Naive thymus-derived CD4-positive, alpha-beta T cell (primary cell): ENCODE measurements at places on chromosomes 7 and 10. TPM values are rescaled to one million over a fixed set of nuclear protein-coding genes. Genes with fewer than 3 reads are reported as not detected.

- no peak for DNase-seq
These were observed 22.6 kb downstream of the SEPTIN7 start for GRCh38 chr7:35823440-35823839.

GRCh38 chr7:55517191-55517633, 55.1 kb downstream of the VOPP1 start:
- DNase-seq, result no peak

The CCDC136 gene
- 6.7 TPM for total RNA-seq

The HTR5A gene
- not detected for total RNA-seq

DNA sequence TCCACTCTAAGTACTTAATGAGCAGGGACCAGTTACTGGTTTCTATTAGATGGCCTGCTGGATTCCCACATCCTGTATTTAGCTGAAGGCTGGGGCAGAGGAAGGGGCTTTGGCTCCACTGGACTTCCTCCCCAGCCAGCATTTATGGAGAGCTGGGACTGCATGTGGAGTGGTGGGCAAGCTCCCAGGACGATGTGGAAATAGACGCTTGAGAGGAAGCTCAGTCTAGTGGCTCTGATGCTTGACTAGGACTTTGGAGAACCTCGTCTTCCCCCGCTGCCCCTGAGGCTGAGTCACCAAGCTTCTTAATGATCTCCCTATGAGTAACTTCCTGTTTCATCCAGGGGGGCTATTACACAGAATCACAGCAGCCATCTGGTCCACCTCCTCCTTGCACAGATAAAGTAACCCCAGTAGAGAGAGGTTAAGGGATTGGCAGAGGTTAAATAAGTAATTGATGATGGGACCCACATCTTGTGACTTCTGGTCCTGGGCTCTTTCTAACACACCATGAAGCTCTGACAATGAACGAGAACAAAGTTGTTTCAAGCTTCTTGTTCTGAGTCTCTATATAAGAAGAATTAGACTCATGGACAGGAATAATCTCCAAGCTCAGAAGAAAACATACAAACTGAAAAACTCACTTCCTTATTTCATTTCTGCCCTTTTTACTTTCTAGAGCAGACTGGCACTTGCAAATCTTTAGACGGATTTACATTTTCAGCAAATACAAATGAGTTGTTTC, 126.2 kb downstream of the PRPF18 start:
- DNase-seq, result no peak

The LOXL4 gene
- total RNA-seq, result not detected

The PRPS1L1 gene
- total RNA-seq, result not detected

- DNase-seq, result no peak
These were observed 104.8 kb downstream of the PLXNA4 start for GRCh38 chr7:132471515-132471914.

DNA sequence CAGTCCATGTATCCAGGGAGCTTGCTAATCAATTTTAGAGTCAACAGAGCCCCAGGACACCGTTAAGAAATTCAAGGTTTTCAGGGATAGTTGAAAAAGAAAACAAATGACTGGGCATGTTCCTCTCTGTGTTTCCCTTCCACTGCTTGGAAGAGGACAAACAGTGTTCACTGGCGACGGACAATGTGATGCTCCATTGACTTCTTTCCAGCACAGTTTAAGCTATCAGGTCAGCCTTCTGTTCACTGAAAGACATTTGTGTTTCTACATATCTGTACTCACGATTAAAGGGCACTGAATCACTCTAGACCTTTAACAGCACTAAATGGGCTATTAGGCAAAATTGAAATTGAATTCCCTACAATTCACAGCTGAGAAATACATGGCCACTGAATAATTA, 123.6 kb downstream of the RNLS start:
- DNase-seq, result no peak

DNA sequence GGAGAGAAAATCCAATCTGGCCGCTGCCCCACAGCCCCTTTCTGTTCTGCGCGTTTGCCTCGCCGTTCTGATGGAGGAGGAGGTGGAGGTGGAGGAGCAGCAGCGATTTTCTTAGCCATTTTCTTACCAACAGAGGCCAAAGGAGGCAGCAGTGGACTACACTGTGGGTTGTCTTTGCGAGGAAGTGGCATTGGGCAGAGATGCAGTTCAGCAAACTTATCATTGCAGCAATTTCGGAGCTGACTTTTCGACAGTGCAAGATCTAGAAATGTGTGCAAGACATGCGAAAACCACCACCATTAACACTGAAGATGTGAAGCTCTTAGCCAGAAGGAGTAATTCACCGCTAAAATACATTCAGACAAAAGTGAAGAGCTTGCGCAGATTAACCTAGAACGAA, 1.9 kb upstream of the ARL4A start:
- DNase-seq, result peak; percentile 56

DNA sequence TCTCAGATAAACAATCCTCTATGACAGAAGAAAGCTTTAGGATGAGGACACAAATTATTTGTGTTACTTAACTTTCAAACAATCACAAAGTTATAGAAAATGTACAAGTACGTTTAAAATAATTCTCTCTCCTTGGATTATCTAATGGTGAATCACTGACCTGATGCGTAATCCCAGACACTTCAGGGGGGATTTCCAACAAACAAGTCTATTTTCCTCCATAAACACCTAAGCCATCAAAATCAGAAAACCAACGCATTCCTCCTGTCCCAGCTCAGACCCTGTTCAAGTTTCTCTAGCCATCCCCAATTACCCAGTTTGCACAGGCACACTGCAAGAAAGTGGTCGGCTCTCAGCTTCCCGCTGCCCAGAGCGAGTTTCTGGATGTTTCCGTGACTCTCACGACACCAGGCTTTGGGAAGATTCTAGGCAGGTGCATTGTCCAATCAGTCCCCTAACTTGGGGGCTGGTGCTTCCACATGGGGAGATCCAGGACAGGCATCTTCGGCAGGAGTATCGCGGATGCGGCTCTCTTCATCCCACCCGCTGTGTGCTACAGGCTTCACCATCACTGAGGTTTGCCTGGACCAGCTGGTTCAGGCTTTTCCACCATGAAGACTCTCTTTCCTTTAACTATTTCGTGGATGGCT, 200.0 kb downstream of the ZMYND11 start:
- no peak for DNase-seq

GRCh38 chr7:129721068-129721467, 109.5 kb downstream of the NRF1 start:
- no peak for DNase-seq

The AGBL3 gene
- total RNA-seq, result 2.9 TPM

- no peak for DNase-seq
These were observed 29.7 kb upstream of the SEC61G start for GRCh38 chr7:54788664-54789063.

The BET1 gene
- total RNA-seq, result 35.1 TPM

The DDC gene
- total RNA-seq, result not detected in 2 replicates

DNA sequence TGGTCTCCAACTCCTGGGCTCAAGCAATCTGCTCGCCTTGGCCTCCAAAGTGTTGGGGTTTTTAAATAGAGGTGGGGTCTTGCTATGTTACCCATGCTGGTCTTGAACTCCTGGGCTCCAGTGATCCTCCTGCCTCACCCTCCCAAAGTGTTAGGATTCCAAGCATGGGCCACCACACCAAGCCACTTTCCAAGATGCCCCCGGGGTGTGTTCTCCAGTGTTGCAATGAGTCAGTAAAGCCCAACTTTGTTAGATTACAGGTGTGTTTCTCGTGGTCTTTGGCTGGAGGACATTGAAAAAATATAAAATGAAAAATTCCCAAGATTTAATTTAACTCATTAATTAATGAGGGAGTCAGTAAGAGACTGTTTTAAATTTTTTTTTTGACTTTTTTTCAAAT, 29.2 kb downstream of the TACR2 start:
- no peak for DNase-seq

GRCh38 chr7:34652809-34653208, 5.2 kb upstream of the NPSR1 start:
- DNase-seq, result no peak

DNA sequence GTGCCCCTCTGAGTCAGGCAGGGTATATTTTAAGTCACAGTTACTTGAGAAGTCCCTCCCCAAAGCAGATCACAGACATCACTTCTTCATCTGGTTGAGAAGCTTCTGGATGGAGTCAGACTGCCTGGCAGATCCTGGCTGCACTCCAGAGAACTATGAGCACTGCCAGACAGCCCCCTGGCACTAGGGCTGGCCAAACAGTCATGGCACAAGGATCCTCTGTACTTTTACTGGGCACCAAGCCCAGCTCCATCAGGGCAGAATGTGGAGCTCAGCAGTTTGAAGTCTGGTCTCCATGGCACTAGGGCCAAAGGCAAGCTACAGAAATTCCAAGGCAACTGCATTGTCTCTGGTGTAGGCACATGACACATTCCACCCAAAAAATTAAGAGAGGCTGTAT, 162.1 kb downstream of the NRG3 start:
- no peak for DNase-seq

The STEAP2 gene
- total RNA-seq, result not detected in 2 replicates

- DNase-seq, result no peak
These were observed 281.4 kb upstream of the TAC1 start for GRCh38 chr7:97450516-97450915.

GRCh38 chr10:110033701-110034235, 26.0 kb downstream of the ADD3 start:
- no peak for DNase-seq

- no peak for DNase-seq
These were observed 124.2 kb downstream of the GNAT3 start for GRCh38 chr7:80387634-80388193.

GRCh38 chr7:130275826-130276297, 9.2 kb downstream of the CPA2 start:
- no peak for DNase-seq

DNA sequence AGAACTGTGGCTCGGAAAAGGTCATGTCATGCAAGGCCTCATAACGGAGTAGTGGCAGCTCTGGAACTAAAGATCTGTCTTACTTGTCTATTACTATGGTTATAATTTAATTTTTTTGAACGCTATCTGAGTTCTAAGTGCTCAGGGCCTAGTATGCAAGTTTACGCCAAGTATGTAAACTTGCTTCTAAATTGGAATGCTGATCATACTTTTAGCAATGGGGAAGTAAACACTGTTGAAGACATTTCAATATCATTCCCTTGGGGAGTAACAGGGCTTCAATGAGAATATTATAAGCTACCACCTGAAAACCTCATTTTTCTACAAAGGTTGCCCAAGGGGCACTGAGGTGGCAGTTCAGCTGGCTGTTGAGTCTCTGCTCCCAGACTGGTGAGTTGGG, 69.5 kb upstream of the NFKB2 start:
- no peak for DNase-seq

DNA sequence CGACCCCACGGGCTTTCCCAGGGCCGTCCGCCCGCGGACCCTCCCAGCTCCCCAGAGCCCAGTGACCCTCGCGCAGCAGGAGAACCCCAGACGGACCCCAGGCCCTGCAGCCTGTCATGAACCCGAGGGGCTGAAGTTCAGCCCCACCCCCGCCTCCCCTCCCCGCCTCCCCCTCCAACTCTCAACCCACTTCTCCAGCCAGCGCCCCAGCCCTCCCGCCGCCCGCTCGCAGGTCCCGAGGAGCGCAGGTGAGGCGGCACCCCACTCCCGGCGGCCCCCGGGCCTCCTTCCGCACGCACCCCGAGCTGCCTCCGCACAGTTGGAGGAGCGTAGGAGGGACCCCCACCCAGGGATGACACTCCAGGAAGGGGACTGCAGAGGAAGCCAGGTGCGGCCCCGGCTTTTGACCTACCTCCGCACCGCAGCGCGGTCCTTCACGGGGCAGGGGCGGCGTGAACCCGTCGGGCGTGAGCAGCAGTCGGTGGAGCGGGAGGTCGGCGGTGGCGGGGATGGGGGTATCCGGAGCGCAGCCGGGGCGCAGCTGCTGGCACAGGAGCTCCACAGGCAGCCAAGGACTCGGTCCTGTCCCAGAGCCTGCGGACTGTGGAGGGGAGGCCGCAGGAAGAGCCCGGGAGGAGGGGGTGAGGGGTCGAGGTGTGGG, at the start of gene TMEM176A:
Gene TMEM176A, plus strand, starts transcription at position 189 of the 661 bp plus-strand sequence. CDS start 782 bp downstream, outside the sequence.
- no peak for DNase-seq

DNA sequence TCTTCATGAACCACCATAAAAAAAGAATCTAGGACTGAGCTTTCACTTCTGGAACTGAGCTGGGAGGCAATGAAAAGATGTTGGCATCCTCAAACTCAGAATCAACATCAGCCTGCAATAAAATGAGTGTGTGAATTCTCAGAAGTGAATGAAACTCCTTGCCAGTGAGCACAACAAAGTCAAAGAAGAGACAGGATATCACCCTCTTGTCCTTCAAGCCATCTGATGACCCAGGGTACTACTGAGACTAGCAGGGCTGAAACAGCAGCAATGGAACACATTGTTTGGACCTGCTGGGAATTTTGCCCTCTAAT, 13.0 kb downstream of the SLC25A13 start:
- no peak for DNase-seq

DNA sequence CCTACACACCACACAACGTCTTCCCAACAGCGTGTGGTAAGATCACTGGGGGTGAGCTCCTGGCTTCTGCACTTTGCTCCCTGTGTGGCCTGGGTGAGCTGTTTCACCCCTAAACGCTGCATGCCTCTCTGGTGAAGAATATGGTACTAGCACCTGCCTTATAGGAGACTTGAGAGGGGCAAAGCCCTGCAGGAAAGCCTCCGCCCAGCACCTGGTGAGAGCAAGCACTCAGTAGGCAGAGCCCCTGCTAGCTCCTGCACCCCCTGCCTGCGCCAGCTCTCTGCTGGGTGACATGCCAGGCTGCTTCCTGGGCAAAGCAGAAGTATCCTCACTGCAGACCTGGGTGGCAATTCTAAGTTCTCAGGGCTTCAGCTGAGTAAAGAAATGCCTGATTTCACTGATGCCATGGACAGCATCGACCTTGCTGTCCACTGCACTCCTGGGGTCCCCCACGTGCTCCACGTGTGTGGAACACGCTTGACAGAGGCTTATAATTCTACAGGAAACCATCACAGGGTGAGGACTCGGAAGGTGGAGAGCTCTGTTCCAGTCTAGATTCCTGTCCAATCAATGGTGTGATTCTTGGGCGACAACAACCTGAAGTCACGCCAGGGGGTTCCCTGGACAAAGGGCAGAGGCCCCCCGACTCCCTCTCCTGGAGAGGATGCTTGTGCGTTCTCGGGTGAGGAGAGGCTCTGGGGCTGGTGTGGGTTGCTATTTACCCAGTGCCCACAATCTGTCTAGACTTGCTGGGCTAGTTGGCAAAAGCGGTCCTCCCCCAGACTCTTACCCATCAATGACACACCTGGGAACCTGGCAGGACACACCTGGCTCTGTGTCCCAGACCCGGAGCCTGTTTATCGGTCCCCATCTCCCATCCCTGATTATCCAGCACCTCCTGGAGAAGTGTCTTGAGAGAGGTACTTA, 5.0 kb upstream of the CALML5 start:
- no peak for DNase-seq

- no peak for DNase-seq
These were observed 5.5 kb upstream of the IKZF1 start for GRCh38 chr7:50298811-50299562.

GRCh38 chr7:117113871-117114270, 160.6 kb downstream of the ST7 start:
- DNase-seq, result no peak

The DGKI gene
- not detected for total RNA-seq

- no peak for DNase-seq
These were observed 18.9 kb downstream of the GIMAP5 start for GRCh38 chr7:150756166-150756565.

DNA sequence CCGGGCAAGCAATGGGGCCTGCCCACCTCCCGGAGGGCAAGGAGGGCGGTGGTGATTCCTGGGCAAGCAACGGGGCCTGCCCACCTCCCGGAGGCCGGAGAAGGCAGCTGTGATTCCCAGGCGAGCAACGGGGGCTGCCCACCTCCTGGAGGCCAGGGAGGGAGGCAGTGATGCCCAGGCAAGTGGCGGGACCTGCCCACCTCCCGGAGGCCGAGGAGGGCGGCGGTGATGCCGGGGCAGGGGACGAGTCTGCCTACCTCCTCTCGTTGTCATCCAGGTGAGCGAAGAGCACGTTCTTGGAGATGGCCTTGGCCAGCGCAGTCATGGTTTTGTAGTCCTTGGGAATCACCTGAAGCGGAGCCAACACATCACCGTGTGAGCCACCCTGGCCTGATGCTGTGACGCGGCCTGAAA, 49.5 kb upstream of the DNAAF5 start:
- DNase-seq, result no peak
